ENCODE measurements at places on chromosomes 7 and 10.
A peak's percentile ranks its signal among the peaks of the same experiment; 100 is the strongest.

- no peak overlapping the region for H3K27ac ChIP-seq
- H3K4me3 ChIP-seq, result no peak overlapping the region
- no peaks in the 10 kb centered on the region for H3K4me1 ChIP-seq
- H3K27me3 ChIP-seq, result no peaks in the 10 kb centered on the region
These were observed 4.4 kb upstream of the GALNTL5 start for GRCh38 chr7:151951672-151952338.

DNA sequence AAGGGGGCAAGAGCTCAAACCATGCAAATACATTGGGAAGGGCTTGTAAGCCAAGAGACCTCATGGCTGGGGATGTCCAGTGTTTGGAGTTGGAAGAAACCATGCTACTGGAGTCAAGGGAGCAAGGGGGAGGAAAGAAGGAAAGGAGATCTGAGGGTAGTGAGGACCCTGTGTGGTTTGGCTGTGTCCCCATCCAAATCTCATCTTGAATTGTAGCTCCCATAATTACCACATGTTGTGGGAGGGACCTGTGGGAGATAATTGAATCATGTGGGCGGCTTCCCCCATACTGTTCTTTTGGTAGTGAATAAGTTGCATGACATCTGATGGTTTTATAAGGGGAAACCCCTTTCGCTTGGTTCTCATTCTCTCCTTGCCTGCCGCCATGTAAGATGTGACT, 56.5 kb upstream of the ADRB1 start:
- H3K36me3 ChIP-seq, result no peaks in the 10 kb centered on the region
- H3K27ac ChIP-seq, result no peak overlapping the region
- no peak for DNase-seq
- no peak overlapping the region for H3K4me3 ChIP-seq
- H3K27me3 ChIP-seq, result peaks cover 4% of the 10 kb centered on the region

DNA sequence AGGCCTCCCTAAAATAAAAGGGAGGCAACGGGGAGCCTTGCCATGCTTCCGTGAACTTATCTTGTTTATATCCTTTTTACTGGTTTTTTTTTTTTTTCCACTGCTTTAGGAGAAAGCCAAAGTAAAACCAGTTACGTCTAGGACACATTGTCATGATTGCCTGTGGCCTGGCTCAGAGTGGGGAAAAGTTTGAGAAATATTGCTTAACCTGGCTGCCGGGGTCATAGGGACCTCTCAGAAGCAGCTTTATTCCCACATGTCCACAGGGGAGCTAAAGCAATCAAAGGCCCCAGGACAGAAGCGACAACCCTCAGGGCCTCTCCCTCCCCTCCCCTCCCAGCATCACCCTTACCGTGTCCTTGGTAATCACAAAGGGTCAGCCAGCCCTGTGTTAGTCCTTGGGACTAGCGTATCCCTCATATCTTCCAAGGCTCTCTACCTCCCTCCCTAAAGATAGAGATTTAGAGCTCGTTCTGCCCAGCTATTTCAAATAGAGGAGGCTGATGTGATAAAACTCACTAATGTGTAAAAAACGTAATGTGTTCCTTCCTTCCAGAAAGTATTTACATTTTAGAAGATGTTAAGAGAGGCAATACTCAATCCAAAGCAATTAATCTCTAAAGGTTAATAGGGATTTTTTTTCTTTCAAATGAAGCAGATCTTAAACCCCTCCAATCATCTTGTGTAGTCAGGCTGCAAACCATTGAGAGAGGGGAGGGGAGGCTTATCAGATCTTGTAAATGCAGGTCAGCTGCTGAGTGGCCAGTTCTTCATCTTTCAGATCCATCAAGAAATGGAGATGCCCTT, 64.8 kb upstream of the PRKAR2B start:
- DNase-seq, result no peak
- no peaks in the 10 kb centered on the region for H3K27me3 ChIP-seq
- no peak overlapping the region for H3K27ac ChIP-seq

DNA sequence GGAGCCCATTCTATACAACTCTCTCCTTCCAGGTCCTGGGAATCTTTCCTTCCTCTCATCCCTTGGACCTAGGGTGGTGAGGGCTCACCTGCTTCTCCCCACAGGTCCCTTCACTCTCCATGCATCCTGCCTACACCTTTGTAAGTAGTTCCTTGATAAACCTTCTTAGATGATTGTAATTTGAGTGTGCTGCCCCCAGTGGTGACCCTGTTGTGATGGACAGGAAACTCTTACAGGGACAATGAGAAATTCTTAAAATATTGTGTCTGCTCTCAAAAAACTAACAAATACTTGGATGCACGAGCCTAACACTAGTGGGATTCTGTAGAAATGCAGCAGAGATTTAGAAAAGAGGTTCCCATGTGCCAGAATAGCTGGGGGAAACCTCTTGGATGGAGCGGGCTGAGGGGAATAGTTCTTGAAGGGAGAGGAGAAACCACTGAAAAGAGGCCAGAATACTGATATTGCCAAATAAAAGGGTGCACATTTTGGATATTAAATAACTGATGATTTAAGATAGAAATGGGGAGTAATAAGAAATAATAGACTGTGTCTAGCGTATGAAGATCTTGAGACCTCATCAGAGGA, 6.7 kb upstream of the PAXIP1 start:
- no peak overlapping the region for H3K27ac ChIP-seq
- no peaks in the 10 kb centered on the region for H3K36me3 ChIP-seq
- peak; percentile 15 for DNase-seq
- H3K4me1 ChIP-seq, result peaks cover under 1% of the 10 kb centered on the region
- H3K27me3 ChIP-seq, result no peaks in the 10 kb centered on the region

GRCh38 chr10:72285972-72286521, 12.3 kb downstream of the DDIT4 start:
- H3K4me1 ChIP-seq, result peaks cover 24% of the 10 kb centered on the region
- H3K4me3 ChIP-seq, result no peak overlapping the region
- H3K36me3 ChIP-seq, result no peaks in the 10 kb centered on the region
- DNase-seq, result no peak

GRCh38 chr10:26987851-26988250, 112.4 kb downstream of the ANKRD26 start:
- H3K27ac ChIP-seq, result no peak overlapping the region
- no peaks in the 10 kb centered on the region for H3K27me3 ChIP-seq
- no peak overlapping the region for H3K4me3 ChIP-seq
- DNase-seq, result no peak
- H3K36me3 ChIP-seq, result no peaks in the 10 kb centered on the region
- H3K4me1 ChIP-seq, result no peaks in the 10 kb centered on the region
